Bone marrow (tissue), 2 donors: ENCODE measurements at places on chromosomes 7 and 10.

DNA sequence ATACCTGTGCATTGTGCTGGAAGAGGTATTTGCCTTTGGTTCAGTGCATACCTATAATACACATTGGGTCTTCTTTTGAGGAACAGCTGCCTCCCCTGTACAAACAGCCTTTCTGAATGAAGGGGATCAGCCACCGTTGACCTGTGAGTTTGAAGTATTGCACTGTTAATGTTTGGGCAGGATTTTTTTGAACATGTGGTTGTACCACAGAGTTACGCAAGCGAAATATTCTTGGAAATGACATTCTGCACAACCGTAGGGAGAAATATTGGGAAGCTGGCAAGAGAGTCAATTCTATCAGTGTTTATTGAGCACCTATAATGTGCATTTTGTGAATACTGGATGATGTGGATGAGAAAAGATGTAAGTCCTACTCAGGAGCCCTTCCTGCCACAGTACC is 270.6 kb downstream of the AUTS2 start:
- no peak for DNase-seq

DNA sequence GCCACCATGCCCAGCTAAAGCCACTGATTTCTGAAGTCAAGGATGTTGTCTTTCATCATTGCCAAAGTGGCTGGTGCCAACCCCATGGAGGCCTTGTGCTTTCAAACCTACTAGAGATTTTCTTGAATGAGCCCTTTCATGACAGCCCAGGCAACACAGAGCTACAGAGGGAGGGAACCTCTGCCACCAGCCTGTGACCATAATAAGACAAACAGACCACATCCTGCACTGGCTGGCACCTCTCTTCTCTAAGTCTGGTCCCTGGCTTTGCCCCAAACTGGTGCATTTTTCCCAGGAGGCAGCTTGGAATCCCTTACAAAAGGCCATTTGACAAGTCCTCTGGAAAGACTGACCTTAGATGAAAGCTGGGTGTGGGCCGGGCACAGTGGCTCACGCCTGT is 348.8 kb downstream of the GALNT17 start:
- DNase-seq, result no peak

GRCh38 chr7:28748933-28749584 is 209.1 kb downstream of the TRIL start:
- DNase-seq, result no peak

- DNase-seq, result no peak
Observed at GRCh38 chr7:118352867-118353453, 128.5 kb downstream of the ANKRD7 start.

DNA sequence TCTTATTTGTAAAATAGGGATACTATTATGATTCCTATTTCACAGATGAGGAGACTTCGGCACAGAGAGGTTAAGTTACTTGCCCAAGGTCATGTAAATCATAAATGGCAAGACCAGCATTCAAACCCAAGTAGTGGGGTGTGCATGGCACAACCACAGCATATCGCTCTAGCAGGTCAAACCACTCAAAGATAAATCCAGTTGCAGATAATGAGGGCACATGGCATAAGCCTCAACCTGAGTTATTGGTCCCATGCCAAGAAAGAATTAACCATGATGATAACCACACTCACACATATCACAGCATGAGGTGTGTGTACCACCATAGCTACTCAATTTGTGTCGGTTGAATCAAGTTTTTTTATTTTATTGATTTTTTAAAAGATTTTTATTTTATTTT is 180.5 kb downstream of the CREB5 start:
- no peak for DNase-seq

- DNase-seq, result no peak
Observed at GRCh38 chr10:651692-652091, 37.8 kb downstream of the DIP2C start.

GRCh38 chr7:13042605-13043236 is 355.3 kb downstream of the ARL4A start:
- DNase-seq, result no peak

GRCh38 chr10:6491841-6492609 is 88.1 kb downstream of the PRKCQ start:
- no peak for DNase-seq

DNA sequence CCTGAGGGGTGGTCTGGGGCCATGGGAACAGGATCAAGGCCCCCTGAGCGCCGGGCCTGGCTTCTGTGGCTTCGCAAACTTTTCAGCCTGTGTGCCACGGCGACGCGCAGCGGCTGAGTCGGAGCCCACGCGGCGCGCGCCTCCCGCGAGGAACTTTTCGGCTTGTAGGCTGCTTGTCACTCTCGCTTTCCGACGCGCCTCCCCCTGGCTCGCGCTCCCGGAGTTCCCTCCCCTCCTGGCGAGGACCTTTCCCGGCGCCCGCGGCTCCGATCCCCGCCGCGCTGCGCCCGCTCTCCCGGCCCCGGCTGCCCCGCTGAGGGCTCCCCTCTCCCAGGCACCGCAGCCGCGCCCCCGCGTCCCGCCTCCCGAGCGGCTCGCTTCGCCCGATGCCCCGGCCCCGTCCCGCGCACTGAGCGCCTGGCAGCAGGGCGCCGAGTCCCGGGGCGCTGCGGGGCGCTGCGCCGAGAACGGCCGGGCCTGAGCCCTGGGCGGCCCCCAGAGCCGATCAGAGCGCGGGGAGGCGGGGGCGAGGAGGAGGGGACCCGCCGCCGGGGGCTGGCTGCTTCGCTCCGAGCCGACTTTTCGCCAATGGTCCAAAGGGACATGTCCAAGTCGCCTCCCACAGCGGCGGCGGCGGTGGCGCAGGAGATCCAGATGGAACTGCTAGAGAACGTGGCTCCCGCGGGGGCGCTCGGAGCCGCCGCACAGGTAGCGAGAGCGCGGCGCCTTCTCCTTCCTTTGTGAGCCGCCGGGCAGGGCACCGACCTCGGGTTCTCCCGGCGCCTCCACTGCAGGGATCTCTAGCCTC is at the start of gene CACNB2:
Gene CACNB2 (plus strand): TSS at position 276 of the 808 bp plus-strand sequence.
- no peak for DNase-seq

- DNase-seq, result no peak
Observed at GRCh38 chr7:157404845-157405481, 68.2 kb downstream of the DNAJB6 start.

GRCh38 chr7:29328045-29328444 is 133.5 kb downstream of the CHN2 start:
- no peak for DNase-seq

DNA sequence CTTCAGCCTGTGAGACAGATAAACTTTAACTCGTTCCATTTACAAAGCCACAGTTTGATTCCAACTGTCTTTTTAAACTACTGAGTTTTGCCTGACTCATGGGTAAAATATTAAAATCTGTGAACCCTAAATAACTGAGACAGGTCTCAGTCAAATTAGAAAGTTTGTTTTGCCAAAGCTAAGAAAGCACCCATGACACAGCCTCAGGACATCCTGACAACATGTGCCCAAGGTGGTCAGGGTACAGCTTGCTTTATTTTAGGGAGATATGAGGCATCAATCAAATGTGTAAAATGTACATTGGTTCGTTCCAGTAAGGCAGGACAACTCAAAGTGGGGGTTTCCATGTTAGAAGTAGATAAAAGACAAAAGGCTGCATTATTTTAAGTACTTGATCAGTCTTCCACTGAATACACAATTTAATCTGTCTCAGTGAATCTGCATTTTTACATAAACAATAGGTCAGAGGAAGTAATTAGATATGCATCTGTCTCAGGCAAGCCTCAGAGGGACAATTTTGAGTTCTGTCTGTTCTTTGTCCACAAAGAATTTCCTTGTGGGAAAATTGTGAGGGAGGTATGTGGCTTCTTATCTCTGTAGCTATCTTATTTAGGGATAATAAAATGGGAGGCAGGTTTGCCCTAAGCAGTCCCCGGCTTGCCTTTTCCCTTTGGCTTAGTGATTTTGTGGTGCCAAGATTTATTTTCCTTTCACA is 11.0 kb upstream of the PIP start:
- no peak for DNase-seq

- no peak for DNase-seq
Observed at GRCh38 chr7:150361807-150362621, 6.6 kb upstream of the REPIN1 start.

DNA sequence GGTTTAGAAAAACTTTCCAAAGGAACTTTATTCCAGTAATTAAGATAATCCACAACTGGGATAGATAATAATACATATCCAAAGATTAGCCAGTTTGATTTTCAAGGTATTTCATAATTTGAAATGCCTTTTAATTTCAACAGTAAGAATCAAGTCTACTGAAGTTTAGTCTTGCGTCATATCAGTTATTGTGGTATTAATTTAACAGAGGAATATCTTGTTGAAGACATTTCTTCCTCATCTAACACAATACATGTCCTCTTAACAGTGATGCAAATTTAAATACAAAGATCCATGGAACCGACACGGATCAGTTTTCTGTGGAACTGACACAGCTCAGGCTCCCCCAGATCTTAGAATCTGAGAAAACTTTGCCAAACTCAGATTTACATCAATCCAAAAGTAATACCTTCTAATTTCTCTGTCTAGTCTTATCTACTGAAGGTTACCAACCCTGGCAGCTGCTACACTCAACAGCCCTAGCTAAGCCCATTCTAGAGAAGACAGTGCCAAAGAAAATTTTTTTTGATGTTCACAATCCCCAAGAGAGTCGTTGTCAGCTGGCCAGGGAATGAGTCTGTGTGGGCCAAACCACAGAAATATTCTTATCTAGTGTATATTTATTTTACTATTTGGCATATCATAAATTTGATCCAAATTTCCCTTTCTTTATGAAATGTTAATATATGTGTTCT is 365.2 kb upstream of the MEOX2 start:
- DNase-seq, result no peak

DNA sequence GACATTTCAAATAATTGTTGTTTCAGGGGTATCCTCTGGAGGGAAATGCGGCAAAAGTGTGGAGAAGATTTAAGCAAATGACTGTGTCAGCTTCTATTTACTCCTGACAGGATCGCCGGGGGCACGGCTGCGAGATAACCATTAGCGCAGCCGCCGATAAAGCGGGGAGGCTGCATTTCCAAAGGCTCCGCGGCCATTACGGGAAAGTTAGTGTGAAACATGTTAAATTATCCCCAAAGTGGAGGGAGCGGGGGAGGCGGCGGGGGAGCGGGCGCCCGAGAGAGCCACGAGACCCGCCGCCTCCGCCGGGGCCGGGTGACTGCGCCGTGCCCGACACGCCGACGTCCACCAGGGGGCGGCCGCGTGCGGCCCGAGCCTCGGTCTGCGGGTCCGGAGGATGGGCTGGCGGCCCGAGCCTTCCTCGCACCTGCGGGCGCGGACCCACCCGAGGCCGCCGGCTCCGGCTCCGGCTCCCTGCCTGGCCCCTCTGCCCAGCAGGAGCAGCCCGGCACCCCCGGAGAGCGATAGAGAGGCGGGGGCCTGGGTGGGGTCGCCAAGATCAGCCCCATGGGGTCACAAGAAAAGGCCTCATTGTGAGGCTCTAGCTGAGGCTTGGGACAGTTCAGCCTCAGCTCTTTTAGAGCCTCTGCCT is 74.4 kb upstream of the PAX2 start:
- no peak for DNase-seq

- DNase-seq, result no peak
Observed at GRCh38 chr10:48608976-48609375, 4.1 kb upstream of the ARHGAP22 start.

DNA sequence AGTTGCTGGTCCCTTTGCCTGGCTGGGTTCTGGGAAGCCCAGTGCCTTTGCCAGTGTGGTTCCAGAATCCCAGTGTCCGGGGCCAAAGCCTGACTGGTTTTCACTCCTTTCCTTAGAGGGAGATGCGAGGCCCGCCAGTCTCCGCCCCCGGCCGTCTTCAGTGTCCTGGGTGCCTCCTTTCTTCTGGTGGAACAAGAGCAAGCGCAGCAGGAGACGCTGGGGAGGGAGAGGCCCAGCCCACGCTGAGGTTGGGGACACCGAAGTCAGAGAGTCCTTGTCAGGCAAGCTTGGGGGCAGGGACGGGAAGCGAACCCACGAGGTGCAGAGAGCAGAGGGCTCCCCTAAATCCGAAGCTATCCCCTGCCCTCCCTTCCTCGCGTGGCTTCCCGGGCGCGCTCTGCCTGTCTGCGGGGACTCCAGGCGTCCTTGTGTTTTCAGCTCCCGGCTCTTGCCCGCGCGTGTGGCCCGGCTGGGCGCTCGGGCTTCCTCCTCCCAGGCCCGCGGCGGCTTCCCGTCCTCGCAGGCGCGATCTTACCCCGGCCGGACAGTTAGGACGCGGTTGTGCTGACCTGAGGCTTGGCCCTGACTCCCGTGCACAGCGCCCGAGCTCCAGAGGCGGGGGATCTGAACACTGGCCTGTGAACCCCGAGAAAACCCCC is 60.6 kb upstream of the UBE3C start:
- no peak for DNase-seq

DNA sequence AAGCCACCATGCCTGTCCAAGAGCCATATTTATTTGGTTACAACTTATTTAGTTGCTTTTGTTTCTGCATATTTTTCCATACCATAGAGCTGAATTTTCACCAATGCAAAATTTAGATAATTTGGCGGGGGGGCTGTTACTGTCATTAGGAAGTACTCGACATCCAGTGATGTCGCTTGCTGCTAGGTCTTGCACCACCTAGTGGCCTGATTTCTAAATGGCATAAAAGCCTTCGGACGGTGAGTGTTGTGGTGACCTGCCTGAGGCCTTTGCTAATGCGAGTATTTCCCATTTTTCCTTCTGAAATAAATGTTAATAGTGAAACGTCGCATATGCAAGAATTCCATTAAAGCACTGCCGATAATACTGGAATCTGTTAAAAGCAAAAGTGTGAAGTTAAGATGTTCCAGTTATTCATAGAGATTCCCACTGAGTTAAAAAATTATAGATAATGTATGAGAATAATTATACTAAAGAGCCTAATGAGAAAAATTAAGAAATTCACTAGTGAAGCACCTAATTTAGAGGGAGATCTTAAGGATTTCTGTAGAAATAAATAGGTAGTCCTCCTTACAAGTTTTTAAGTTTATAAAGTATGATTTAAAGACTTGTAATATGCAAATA is 86.1 kb upstream of the DNAJB6 start:
- DNase-seq, result no peak

- no peak for DNase-seq
Observed at GRCh38 chr10:13518076-13518692, 10.6 kb downstream of the BEND7 start.

DNA sequence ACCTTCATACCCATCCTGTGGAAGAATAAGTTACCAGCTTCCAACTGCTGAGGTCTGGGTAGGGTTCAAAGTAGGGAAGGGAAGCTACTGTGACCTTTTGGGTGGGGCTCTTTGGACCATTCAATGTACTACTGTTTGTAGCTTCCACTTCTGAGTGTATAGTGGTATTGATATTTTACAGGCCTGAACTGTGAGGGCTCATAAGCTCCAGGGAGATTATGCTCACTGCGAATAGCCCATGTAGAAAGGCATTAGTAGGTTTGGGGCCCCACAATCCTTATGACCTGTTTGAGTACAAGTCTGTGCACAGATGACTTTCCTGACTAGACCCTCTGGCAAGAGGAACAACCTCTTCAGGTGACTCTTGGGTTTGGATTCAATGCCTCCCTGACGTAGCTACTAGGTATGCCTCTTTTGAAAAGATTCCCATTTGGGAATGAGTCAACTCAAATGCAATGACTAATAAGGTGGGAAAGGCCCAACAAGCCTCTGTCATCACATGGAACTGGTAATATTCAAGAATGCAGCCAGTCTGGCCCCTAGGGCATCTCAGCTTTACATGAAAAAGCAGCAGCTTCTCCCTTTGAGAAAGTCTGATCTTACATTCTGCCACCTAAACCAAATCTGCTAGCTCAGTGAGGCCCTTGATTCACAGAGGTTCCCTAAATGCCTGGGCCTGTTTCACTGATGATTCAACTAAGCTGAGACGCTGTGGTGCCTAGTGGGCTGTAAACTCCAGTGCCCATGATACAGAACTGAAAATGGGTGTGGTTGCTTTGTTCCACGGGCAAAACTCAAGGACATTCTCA is 79.8 kb downstream of the ABI1 start:
- no peak for DNase-seq
